CD4-positive, alpha-beta T cell treated with Interferon alpha-2 for 1 hour (primary cell): ENCODE measurements at places on chromosomes 13 and 19.

DNA sequence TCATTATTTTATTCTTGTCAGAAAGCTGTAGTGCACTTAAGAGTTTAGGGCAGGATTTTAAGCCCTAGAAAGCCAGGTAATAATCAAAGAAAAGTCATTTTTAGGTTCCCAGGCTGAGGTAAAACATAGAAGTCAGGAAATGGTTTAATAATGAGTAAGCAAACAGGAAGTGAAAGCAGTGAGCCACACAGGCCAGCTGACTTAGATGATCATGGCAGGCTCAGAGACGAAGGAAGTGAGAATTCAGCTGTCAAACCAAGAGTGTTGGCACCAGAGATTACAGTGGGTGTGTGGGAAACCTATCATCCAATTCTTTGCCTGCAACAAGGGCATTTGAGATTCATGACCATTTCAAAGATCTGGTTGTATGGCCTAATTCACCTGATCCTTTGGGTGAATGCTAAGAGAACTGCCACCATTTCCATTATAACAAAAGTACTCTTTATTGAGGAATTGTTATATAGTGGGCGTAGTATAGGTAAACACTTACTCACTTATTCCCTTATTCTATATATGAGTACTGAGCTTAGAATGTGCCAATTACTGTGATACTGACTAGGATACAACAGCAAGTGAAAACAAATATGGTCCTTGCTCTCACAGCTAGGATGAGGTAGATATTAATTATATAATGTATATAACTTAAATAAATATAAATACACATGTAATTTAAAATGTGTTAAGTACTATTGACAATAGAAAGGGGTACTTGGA lies 103.7 kb upstream of the EDNRB start:
- peak; percentile 57 for DNase-seq

- DNase-seq: no peak
Observed at GRCh38 chr13:97198753-97199152, 23.4 kb upstream of the MBNL2 start.

DNA sequence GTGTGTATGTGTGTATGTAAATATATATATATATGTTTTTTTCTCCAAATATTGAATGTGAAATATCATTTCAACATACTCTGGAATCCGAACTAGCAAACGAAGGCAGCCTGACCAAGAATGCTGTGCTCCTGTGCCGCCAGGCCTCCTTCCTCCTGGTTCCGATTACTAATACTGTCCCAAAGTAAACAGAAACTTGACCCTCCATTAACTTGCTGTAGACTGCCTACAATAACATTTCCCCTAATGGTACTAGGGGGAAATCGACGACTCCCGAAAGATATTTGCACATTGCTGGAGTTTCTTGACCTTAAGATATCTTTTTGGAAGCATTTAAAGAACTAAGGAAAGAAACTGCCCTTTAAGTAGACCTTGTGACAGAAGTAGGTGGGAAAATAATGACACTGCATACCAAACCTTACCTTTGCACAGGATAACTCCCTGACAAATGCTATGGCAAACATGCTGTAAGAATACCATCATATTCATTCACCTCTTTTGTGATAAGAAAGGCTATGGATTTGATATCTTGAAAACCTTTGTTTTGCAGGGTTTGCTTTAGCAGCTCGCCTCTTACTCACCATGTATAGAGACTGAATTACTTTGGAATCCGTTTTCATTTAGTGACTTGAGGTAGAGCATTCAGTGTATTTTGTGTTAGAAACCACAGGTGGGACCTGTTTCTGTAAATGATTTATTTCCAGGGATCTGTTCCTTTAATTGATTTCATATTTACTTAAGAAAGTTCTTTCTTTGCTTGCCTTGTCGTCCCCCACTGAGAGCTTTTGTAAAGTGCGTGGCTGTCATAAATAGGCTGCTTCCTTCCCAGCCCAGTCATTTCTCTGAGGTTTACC lies 80.1 kb downstream of the KLF5 start:
- DNase-seq: no peak

GRCh38 chr13:89806594-89806993 lies 1540.9 kb upstream of the MIR17HG start:
- DNase-seq: no peak

DNA sequence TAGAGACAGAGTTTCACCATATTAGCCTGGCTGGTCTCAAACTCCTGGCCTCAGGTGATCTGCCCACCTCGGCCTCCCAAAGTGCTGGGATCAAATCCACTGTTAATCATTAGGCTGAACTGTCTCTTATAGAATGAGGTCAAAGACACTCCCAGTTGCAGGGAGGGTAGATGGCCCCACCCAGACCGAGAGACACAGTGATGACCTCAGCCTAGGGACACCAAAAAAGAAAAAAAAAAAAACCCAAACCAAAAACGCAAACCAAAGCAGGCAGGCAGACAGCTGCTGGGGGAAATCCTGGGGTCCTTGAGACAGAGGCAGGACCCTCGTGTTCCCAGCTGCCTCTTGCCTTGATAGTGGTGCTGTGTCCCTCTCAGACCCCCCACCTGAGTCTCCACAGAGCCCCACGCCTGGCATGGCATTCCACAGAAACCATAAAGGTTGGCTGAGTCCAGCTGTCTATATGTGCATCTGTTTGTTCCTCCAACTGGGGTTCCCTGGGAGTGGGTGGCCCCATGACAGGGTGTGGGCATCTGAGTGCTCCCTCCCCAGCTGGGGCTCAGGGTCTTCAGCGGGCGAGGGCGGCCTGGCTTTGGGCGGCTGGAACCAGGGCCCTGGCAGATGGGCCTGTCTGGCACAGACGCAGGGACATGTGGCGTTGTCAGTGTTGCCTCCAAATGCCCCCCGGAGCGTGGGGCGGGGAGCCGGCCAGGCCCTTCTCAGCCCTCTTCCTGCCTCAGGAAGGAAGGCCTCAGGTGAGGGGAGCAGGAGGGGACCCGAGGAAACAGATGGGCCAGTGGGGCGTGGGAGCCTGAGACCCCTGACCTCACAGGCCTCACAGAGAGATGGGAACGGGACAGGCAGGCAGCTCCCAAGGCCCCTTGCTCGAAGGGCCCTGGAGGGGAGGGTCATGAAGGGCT lies 5.2 kb downstream of the DAND5 start:
- no peak for DNase-seq

- no peak for DNase-seq
Observed at GRCh38 chr13:86051134-86052103, 252.2 kb upstream of the SLITRK6 start.
